ENCODE measurements at places on chromosomes 1 and 21.

DNA sequence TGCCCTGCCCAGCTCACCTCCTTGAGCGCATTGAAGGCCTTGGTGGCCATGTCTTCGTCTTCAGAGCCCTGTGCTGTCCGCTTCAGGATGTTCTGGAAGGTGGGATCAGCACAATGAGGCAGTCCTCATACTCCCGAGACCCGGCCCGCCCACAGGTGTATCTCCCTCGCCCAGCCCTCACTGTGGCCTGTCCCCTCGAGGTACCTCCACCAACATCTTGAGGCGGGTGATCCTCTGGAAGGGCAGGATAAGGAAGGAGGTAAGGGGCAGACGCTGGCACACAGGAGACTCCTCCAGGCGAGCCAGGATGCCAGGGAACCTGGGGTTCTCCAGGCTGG, 7.1 kb downstream of the ARHGEF19 start:
- no peak for DNase-seq

GRCh38 chr1:2909797-2910196, 108.3 kb upstream of the TTC34 start:
- no peak for DNase-seq

DNA sequence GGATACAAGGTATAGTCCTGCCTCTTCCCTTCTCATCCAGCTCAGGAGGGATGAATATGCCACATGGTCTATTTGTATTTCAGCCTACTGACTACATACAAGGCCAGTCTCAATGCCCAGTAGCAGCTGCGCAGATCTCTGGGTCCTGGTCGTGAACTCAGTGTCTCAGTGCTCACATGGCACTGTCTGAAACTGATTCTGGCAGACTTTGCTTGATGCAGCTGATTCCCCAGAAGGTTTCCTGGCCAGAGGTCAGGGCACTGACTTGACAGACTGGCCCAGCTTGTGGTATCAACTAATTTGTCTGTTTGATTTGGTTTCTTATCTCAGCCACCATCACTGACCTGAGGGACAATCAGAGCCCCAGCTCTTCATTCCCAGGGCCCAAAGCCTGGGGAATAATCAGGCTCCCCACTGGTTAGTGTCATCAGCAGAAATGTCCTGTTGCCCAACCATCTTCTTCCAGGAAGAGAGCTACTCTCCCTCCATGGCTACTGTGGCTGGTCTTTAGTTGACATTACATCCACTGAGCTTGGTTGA, 7.5 kb upstream of the SPRR4 start:
- no peak for DNase-seq

- no peak for DNase-seq
These were observed 185.7 kb downstream of the ST6GALNAC3 start for GRCh38 chr1:76260279-76260678.

GRCh38 chr21:31443736-31444521, 99.9 kb upstream of the TIAM1 start:
- DNase-seq, result no peak

DNA sequence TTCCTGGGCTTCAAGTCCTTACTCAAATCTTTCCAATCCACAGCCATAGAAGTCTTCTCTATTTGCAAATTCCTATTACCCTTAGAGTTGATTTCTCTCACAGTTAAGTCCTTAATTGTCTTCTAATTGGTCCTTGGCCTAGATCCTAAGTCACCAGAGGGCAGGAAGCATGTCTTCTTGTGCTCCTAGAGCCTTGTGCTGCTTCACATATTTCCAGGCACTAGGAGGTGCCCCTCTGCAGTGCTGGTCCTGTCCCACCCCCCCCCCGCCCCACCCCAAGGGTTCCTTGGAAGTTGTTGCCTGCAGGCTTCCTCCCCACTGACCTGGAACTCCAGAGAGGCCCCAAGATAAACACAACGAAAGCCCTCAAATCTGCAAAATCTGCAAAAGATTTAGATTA, 28.1 kb upstream of the TARBP1 start:
- DNase-seq, result no peak

- no peak for DNase-seq
These were observed 12.2 kb upstream of the GPR161 start for GRCh38 chr1:168148916-168149315.

DNA sequence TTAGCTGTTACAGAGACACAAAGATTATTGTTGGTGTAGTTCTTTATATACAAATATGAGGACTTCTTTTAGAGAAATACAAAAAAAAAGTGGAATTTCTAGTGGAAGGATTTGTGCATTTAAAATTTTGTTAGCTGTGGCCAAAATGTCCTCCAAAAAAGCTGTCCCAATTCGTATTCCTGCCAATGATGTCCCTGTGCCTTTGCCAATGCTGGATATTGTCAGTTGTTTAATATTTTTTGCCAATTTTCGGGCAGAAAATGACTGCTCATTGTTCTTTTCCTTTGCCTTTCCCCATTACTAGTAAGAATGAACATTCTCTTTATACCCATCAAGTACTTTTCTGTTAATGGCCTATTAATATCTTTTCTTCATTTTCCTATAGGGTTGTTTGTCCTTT, 110.0 kb upstream of the HOOK1 start:
- DNase-seq, result no peak

DNA sequence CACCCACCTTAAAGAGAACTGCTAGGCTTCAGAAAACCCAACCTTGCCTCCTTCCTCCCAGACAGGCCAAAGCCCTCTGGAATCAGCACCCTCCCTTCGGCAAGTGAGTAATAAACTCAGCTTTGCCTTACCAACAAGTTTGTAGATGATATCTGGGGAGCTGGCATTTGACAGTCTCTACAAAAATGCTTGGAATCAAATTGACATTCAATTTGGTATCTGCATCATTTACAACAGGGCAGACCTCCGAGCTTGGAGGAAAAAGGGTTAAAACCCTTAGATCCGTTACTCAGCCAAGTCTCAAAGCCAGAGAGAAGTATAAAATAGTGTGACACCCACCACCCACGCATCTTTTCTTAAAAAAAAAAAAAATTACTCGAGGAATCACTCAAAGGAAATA, 149.3 kb upstream of the EDN2 start:
- no peak for DNase-seq

DNA sequence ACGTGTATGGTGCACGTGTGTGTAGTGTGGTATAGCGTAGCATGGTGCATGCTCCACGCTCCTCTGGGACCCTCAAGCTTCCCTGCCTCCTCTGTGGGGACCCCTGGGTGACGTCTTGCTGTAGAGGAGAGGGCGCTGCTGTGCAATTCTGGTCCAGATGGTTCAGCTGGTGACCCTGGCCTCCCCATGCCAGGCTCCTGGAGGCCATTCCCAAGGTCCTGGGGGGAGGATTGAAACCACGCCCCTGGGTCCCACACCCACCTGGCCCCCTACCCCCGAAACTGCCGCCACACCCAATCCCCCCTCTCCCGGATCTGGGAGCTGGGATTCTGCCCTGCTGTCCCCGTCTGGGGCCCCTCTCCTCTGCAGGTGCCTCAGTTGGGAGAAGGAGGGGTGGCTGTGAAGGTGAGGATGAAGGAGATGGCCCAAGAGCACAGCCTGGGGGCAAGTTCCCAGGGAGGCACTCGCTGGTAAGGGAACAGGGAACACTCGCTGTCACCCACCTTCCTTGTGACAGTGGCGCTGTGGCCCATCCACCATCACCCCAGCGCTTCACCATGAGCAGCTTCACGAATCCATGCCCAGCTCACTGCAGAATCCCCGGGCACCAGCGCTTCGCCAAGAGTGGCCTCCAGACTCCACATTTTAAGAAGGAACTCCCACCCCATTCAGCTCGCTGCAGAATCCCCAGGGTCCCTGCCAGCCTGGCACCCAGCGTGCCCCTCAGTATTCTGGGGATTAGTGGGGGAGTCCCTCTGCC, 38.0 kb downstream of the WDR4 start:
- no peak for DNase-seq

GRCh38 chr1:180851995-180852887, 60.5 kb upstream of the KIAA1614 start:
- no peak for DNase-seq

GRCh38 chr1:161792740-161793139, 26.6 kb downstream of the ATF6 start:
- DNase-seq, result no peak

- no peak for DNase-seq
These were observed 434.6 kb upstream of the CHRM3 start for GRCh38 chr1:238951809-238952208.

DNA sequence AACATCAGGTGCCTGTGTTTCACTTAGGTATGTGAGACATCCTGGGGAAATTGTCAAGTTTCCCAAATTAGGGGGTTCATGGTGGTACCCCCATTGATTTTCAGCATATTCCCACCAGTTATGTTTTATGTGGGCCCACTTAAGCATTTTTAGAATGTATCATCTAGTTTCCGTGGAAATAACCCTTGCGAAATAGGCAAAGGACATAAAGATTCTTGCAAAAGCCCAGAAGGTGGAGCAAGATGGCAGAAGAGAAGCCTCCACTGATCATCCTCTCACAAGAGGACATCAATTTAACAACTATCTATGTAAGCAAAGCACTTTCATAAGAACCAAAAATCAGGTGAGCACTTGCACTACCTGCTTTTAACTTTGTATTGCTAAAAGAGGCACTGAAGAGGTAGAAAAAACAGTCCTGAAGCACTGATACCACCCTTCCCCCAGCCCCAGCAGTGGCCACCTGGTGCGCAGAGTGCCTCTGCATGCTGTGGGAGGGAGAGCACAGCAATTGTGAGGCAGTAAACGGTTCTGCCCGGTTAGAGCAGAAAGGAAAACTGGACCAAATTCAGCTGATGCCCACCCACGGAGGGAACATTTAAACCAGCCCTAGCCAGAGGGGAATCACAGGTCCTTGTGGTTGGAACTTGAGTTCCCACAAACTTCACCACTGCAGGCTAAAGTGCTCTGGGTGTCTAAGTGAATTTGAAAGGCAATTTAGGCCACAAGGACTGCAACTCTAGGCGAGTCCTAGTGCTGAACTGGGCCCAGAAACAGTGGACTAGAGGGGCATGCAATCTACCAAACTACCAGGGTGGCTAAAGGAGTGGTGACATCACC, 23.2 kb downstream of the MCOLN2 start:
- DNase-seq, result peak; percentile 6

Data from ELF-1 (cell line).